Fibroblast of skin of scalp (primary cell): ENCODE measurements at places on chromosomes 3 and 15.

GRCh38 chr3:23480329-23480714 is 277.2 kb downstream of the UBE2E2 start:
- no peak for DNase-seq

GRCh38 chr15:71697236-71697635 is 113.1 kb upstream of the NR2E3 start:
- DNase-seq: no peak

GRCh38 chr15:83644439-83644838 is 9.5 kb upstream of the ADAMTSL3 start:
- no peak for DNase-seq

GRCh38 chr15:27092390-27092789 is 121.4 kb downstream of the GABRG3 start:
- no peak for DNase-seq

DNA sequence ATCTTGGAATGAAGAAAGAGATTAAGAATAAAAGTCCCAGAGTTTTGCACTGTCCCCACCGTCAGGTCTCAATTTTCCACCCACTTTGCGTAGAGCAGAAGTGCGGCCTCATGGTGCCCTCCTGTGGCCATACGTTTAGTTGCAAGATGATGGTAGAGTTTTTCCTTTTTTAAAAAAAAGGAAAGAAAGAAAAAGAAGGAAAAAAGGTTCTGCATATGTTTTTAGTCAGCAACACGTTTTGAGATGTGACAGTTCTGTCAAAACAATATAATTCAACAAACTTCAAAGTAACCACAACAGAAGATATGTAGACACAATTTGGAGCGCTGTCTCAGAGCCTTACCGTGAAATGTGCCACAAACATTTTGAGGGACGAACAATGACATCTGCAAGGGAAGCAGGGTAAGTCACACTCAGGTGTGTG is 24.6 kb downstream of the EBLN2 start:
- DNase-seq: peak; percentile 49

GRCh38 chr15:78651930-78652615 is 11.1 kb upstream of the CHRNB4 start:
- DNase-seq: no peak

DNA sequence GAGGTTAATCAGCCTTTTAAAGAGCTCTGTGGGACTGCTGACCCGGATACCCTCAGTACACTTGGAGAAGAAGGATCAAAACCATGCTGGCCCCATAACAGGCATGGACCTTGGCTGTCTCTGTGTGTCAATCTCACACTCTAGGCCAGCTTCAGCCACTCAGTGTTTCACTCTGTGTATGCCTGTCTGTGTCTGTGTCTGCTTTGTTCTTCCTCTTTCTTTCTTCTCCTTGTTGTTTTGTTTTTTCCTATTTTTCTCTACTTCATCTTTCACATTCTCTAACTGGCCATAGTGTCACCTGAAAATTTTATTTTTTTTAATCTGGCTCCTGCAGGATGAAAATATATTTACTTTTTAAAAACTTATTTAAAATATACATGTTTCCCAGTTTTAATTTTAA is 51.1 kb downstream of the SERP1 start:
- no peak for DNase-seq

DNA sequence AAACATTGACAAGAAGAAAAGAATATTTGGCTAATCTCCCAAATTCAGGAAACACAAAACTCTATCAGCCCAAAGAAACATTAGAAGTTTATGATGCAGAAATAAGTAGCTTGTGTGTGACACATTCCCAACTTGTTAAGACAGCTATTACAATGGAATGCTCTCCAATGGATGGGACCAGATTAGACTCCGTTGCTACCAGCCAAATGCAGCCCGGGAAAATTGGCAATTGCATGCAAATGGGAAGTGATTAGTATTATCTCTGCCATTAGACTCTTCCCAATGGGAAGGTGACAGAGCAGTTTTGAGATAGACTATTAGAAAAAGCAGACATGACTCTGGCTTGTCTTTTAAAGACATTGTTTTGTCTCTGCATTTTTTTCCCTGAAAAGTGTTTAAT is 37.4 kb upstream of the KCNMB2 start:
- DNase-seq: no peak
